ENCODE measurements at places on chromosomes 6 and 20.

DNA sequence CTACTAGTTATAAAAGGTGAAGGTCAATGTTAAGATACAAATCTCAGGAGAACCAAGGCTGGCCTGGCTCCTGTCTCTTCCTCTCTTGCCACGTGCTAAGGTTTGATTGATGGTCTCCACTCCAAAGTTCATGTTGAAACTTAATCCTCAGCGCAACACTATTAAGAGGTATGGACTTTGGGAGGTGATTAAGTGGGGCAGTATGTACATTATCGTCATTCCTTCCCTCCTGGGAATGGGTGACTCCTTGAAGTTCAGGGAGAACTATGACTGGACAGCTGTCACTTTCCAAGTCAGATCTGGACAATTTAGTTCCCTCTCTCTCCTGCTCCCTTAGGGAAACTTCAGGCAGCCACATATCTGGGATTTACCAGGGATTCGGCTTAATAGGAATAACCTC is 50.5 kb downstream of the KCNK5 start:
- DNase-seq: no peak

- DNase-seq: no peak
These were observed 1.5 kb downstream of the RPS18 start for GRCh38 chr6:33273129-33273923.

- no peak for DNase-seq
These were observed 172.7 kb upstream of the LRFN2 start for GRCh38 chr6:40759838-40760237.

GRCh38 chr20:33622705-33623365 is 39.3 kb upstream of the C20orf144 start:
- DNase-seq: no peak

- no peak for DNase-seq
These were observed 24.2 kb upstream of the PCSK2 start for GRCh38 chr20:17202673-17203072.

DNA sequence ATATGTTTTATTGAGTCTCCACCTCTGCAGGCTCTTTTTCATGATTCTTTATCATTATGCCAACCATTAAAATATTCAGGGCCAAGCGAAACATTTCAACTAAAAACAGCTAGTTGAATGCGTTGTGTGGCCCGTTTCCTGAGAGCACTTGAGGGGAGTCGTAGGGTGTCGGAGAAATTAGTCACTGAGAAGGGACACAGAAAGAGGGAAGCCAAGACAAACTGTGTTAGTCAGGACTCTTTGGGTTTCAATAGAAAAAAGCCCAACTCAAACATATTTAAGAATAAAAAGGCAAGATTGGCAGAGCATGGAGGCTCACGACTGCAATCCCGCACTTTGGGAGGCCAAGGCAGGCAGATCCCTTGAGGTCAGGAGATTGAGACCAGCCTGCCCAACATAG is 58.9 kb downstream of the MAFB start:
- no peak for DNase-seq

- DNase-seq: no peak
These were observed 82.1 kb upstream of the FOXQ1 start for GRCh38 chr6:1229808-1230207.

DNA sequence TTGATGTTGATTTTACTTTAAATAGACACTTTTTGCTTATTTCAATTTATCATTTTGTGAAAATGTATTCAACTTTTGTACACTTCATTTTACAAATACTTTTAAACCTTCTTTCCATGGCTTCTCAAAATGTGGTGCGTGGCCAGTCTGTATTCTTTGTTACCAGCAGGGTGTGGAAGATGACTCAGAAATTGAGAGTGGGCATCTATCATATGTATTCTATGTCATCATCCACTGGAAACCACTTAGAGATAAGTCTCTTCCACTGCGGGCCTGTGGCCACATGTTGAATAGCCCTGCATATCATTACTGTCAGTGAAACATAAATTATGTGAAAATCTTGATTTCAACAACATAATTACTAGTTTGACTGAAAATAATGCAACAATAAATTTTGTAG is 52.6 kb upstream of the MC3R start:
- no peak for DNase-seq

GRCh38 chr6:166253778-166254204 is 54.4 kb downstream of the PRR18 start:
- peak; percentile 46 for DNase-seq

- no peak for DNase-seq
These were observed 30.8 kb downstream of the ZNF391 start for GRCh38 chr6:27419363-27419762.

DNA sequence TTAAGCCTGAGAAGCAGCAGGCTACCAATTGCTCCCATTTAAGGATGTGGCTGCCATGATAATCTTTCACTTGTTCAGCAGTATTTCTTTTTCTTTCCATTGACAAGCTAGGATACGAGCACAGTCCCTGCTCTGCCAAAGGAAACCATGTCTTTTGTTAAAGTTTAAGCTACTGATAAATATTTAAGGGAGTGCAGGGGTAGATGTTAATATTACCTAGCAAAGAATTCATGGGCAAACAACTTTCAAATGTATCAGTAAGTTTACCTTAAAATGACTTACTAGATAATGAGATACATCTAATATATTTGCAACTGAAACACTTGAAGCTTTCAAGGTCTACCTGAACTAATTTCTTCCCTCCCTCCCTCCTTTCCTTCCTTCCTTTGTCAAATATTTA is 77.3 kb downstream of the OPN5 start:
- no peak for DNase-seq

DNA sequence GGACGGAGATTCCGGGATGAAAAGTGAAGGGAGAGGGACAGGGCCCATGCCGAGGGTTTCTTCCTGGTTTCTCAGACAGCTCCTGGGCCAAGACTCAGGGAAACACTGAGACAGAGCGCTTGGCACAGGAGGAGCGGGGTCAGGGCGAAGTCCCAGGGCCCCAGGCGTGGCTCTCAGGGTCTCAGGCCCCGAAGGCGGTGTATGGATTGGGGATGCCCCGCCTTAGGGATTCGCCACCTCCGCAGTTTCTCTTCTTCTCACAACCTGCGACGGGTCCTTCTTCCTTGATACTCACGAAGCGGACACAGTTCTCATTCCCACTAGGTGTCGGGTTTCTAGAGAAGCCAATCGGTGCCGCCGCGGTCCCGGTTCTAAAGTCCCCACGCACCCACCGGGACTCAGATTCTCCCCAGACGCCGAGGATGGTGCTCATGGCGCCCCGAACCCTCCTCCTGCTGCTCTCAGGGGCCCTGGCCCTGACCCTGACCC is 55.0 kb upstream of the HLA-A start:
- peak; percentile 39 for DNase-seq

- no peak for DNase-seq
These were observed 13.3 kb downstream of the TAF4 start for GRCh38 chr20:62052336-62052841.

GRCh38 chr6:133456439-133456838 is 215.3 kb downstream of the EYA4 start:
- DNase-seq: no peak

DNA sequence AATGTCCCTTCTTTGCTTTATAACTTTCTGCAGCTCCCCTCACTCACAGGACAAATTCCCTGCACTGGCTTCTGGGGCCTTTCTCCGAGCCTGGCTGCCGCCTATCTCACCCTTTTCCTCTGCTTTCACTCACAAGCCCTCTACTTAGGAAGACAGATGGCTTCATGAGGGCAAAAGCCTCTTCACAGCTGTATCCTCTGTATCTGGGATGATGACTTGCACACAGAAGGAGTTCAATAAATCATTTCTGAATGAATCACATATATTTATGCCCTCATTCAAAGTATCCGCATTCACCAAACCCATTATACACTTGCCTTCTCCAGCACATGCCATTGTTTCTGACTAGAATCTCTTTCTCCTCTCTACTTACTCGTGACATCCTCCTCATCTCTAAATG is 159.0 kb upstream of the RIPOR2 start:
- no peak for DNase-seq

DNA sequence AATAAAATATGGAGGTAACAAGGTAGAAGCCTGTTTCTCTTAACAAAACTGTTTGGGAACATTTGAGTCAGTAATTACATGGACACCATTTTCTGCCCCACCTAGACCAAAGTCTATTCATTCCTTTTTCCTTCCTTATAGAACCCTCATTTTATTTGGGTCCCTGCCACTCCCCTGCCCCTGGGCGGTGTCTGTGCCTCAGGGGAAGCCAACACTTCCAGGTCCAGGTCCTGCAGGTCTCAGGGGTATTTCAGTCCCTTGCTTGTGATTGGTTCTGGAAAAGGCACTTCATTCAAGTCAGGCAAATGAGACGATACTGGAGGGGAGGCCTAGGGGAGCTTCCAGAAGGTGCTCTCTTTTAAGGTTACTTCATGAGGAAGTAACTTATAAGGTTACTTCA is 42.3 kb downstream of the SLC35D3 start:
- no peak for DNase-seq

GRCh38 chr20:24406750-24407149 is 62.7 kb upstream of the SYNDIG1 start:
- no peak for DNase-seq

- peak; percentile 71 for DNase-seq
These were observed 34.2 kb downstream of the DTNBP1 start for GRCh38 chr6:15628499-15629131.

- no peak for DNase-seq
These were observed 112.3 kb downstream of the ARID1B start for GRCh38 chr6:156889469-156889868.

DNA sequence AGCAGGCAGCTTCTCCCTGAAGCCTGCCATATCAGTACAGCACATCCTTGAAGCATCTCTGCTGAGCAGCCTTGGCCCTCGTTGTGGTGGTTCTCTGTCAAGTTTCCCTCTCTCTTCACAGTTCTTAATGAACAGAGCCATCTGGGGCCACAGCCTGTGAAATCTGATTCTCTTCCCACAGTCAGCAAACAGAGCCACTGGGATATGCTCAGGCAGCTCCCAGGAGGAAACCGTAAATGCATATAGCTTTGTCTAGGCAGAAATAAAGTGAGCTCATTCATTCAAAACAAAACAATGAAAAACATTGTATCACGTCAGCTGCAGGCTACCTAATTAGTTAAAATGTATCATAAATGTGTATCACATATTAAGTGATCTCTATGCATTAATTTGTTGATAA is 80.3 kb downstream of the TBC1D7 start:
- no peak for DNase-seq

DNA sequence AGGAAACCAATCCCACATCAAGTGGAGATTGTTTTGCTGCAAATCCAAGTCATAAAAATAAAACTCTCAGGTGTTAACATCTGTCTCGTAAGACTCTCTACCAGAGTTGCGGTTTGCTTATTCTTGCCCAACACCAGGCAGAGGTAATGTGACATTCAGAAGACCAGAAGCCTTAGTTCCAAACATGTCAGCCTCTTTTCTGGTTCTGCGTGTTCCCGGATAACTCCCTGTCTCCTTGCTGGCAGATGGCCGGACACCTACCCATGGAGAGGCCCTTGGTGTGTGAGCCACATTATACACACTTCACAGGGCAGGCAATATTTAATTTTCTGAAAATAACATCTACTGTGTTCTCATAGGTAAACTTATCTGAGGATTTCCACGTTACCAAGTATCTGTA is 73.4 kb downstream of the GMPR start:
- DNase-seq: no peak

GRCh38 chr6:135412761-135413160 is 84.8 kb downstream of the AHI1 start:
- no peak for DNase-seq

- peak; percentile 79 for DNase-seq
These were observed 93.9 kb upstream of the BTN3A2 start for GRCh38 chr6:26270903-26271667.

GRCh38 chr6:12065321-12066140 is 53.4 kb downstream of the HIVEP1 start:
- DNase-seq: no peak

DNA sequence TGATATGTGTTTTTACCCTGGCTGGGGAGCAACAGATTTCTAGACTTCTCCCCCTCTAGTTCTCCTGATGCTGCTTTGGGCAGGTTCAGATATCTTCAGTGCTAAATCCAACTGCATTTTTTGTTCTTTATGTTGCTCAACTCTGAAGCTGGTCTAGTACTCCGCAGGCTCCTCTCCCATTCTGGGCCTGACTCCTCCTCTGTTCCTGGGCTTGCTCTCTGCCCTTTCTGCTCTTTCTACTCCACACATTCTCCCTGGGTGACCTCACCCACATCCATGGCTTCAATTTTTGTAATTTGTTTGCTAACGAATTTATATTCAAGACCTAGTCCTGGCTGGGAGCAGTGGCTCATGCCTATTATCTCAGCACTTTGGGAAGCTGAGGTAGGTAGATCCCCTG is 6.4 kb downstream of the FYN start:
- DNase-seq: no peak

- DNase-seq: no peak
These were observed 462.9 kb upstream of the NRSN1 start for GRCh38 chr6:23663096-23663495.

DNA sequence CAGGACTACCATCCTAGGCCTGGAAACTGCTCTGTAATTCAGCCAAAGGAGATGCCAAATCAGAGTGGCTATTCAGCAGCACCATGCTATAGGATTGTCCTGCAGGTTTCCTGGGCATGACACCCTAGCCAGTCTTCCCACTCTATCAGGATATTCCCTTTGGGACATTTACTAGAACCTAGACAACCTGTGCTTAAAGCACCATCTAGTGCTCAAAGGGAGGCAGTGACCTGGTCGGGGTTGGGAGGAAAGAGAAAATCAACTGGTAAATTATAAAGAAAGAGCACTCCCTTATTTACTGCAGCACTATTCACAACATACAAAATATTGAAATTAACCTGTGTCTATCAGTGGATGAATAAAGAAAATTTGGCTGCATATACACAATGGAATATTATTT is 67.2 kb upstream of the SMLR1 start:
- DNase-seq: no peak

DNA sequence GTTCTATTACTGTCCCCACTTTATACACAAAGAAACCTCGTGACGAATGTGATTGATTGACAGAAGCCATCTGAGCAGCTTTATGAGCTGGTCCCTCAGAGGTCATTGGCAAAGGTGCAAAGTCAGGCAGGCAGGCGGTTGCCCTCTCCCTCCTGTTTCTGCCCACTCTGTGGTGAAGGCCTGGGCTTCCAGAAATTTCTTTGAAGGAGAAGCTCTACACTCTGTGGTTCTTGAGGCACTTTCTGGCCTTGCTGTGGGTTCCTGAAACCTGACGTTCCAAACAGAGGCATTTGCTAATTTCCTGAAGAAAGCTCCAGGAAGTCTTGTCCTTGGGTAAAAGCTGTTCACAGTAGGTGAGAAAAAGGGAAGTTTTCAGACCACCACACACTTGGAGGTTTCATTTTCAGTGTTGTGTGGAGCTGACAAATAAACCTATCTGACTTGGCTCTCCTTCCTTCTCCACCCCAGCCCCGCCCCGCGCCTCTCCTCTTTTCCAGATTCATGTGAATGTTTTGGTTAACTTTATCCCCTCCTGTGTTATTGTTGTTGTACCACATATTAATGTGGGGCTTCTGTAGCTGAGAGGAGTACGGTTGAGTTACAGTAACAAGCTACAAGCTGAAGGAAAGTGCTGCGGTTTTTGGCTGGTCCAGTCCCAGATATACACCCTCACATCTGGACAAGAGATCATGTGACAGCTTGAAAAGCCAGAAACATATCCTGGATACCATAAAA is 274.1 kb downstream of the CLIC5 start:
- peak; percentile 58 for DNase-seq
